ENCODE measurements at places on chromosomes 5 and 9.

DNA sequence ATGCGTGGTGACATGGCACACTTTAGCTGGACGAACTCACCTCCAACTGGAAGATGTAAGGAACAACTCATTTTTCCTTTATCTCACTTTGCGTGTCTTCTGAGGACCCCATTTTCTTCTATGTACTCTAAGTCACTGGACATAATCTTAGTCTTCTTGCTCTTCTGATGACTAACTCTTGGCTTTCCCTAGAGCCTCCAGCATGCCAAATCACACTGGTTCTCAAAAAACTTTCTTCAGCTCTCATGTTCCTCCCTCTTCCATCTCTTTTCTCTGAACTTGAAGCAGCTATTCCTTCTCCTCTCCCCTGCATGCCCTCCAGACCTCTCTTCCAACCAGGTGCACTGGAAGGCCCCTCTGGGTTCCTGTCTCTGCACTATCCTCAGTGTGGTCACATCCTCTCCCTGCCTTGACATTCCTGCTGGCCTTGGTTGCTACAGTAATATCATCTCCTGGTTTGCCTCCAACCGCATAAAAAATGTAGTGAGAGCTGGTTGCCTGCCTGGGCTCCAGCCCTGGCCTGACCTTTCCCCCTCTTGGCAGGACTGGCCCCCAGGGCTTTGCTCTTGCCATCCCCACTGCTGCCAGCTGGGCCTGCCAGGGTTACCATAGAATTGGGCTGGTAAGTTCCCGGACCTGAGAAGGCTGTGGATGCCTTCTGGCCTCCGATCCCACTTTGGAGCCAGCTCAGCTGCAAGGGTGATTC lies 44.8 kb upstream of the BNC2 start:
- DNase-seq: no peak

- no peak for DNase-seq
Measured at GRCh38 chr5:164481270-164481669, 975.9 kb downstream of the MAT2B start.

DNA sequence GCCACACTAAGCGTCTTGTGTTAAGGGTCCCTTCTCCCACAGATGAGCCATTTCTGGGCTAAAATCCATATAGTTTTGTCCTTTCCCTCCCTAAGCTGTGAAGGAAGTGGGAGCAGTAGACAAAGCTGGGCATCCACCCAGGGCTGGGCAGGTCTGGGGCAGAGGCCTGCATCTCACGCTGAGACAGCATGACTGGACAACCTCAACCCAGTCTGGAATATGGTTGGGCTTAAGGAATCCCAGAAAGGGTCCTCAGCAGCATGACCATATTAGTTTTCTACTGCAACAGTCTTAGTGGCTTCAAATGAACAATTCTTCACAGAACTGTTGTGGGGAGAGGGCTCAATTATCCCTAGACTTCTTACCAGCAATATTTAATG lies 173.8 kb downstream of the AUH start:
- no peak for DNase-seq

DNA sequence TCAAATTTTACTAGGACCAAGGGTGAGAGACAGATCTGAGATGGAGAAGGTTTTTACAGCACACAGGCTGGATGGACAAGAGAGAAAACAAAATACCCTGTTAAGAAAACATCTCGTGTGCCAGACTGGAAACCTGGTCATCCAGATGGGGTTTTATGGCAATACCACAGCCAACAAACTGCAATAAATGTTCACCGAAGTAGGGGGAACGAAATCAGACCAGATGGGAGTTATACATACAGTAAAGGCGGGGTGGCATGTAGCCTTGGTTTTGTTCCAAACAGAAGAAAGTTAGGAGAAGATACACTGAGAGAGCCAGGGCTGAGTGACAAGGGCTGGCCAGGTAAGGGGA lies 63.3 kb downstream of the DCP2 start:
- peak; percentile 85 for DNase-seq

DNA sequence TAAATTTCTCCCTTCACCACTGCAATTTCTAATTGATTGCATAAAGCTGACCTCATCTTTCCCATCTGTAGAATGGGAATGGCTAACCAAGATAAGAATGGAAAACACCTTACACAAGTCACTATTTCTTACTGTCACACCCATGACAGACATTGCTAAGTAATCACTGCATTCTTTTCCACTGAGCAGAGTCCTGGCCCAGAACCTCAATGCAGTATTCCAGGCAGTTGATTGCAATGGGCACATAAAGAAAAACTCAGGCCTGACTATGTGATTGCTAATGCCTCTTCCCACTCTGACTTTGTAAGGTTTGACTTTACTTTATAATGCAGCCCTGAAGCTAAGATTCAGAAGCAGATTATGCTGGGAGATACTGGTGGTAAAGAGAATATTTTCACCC lies 29.3 kb downstream of the TRIM32 start:
- DNase-seq: no peak

- no peak for DNase-seq
Measured at GRCh38 chr5:54874337-54875021, 110.9 kb downstream of the ESM1 start.

- DNase-seq: no peak
Measured at GRCh38 chr9:11833056-11833455, 860.1 kb upstream of the TYRP1 start.

- no peak for DNase-seq
Measured at GRCh38 chr5:66511491-66511890, 84.7 kb upstream of the MAST4 start.
